ENCODE measurements at places on chromosomes 1 and 21.

DNA sequence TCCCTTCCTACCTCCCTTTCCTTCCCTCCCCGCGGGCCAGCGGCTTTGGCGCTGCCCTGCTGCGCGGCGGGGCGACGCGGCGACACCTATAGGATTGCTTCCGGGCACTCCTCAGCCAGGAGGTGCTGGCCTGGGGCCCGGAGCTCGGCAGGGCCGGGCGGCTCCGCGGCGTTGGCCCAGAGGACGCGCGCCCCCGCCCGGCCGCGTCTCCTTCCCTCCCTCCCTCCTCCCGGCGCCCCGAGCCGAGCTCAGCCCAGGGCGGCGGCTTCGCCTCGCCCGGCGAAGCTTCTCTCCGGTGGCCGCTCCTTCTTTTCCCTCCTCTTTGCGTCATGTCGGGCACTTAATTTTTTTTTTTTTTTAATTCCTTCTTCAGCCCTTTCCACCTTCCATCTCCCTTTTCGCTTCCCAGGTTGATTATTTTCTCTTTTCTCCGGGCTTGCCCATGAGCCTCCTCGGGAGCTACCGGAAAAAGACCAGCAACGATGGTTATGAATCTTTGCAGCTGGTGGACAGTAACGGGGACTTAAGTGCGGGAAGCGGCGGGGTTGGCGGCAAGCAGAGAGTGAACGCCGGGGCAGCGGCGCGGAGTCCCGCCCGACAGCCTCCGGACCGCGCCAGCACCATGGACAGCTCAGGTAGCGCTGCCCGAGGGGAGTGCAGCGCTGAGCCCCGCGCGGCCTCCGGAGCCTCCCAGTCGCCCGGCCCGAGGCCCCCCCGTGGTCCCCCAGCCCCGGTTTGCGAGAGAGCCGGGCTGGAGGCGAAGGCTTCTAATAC is at the start of gene DNAJC6:
DNAJC6 (plus strand) TSS at position 240 of the 774 bp plus-strand sequence; CDS start at position 443, 203 bp downstream.
- DNase-seq = peak; percentile 15

DNA sequence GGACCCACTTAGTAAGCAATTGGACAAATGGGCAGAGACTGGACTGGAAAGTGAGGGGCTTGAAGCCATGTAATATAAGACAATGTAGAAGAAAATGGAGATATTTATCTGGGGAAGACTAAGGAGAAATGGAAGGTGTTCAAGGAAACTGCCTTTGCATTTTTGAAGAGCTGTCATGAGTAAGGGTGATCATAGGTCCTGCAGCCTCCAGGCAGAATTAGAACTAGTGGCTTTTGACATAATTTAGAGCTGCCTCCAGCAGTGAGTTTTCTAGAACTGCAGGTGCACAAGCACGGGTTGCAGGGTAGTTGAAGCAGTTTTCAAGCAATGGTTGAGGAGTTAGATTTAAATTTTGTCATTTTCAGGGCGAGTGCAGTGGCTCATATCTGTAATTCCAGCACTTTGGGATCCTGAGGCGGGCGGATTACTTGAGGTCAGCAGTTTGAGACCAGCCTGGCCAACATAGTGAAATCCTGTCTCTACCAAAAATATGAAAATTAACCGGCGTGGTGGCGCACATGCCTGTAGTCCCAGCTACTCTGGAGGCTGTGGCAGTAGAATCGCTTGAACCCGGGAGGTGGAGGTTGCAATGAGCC is 3.7 kb upstream of the CDC14A start:
- DNase-seq = no peak

DNA sequence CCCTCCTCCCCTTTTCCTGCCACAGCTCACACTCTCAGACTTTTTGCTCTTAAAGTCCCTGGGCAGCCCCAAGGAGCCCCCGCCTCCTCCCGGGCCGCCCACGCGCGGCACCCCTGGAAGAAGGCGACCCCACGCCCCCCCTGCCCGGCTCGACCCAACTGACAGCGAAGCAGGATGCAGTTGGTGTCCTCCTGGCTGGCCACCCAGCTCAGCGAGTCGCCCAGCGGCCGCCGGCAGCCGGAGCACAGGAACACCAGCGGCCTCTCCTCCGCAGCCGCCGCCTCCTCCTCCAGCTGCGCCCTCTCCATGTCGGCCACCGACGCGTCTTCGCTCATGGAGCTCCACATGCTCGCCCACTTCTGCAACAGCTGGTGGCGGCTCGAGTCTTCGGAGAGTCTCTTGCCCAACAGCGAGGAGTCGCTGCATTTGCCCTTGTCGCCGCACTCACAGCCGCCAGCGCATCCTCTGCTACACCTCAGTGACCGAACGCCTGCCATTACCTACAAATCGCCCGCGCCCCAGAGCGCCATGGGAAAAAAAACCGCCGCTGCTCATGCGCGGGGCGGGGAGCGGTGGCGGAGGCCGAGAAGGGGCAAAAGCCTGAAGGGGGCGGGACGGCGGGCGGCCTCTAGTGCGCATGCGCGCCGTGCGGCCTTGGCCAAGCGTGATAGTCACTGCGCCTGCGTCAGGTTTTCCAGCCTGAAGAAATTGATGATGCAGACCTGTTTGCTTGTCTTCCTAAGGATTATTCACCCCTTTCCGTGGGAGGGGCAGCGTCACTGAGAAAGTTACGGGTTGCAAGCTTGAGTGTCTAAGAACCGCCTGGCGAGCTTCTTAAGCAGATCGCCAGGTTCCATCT is at the start of gene MIS18A:
MIS18A (minus strand) TSS at position 532 of the 859 bp plus-strand sequence; CDS start at position 497, 35 bp downstream.
- DNase-seq = peak; percentile 95

DNA sequence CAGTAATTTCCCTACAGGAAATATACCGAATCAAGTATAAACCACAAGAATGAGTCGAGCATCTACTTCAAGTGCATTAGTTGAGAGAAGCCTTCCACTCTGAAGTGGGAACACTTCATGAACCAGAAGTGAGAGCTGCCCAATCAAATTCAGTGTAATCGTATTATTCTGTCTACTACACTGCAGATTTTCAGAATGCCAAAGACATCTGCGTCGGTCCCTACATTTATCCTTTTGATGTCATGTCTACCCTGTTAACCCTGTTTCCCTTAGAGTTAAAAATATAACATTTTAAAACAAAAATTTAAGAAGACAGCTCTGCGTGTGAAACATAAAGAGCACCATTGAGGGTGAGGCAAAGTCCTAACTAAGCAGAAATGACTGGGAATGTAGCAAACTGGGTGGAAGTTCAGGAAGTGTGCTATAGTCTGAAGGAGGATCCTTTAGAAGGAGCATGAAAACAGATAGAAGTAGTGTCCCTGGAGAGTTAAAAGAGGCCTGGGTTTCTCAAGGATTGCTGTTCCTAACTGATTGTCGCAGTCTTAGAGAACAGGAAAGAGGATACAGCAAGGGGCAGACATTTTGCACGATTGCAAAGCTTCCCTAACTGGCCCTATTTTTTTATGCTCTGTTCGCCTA is 291.2 kb downstream of the PTPRC start:
- peak; percentile 23 for DNase-seq

DNA sequence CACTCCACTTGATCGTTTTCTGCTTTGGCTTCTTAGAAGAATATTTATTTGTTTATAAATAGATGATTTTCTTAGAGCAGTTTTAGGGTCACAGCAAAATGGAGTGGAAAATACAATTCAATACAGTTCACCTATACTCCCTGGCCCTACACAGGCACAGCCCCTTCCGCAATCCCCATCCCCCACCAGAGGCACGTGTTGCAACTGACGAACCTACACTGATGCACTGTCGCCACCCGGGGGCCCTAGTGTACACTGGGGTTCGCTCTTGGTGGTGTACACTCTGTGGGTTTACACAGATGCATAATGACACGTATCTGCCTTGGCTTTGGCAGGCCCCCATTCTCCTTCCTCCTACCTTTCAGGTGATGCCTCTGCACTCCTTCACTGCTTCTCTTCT is 8.0 kb downstream of the ECHDC2 start:
- no peak for DNase-seq

GRCh38 chr1:240658312-240658960 is 46.5 kb upstream of the GREM2 start:
- DNase-seq = no peak

GRCh38 chr1:25687221-25688017 is 70.8 kb downstream of the MAN1C1 start:
- no peak for DNase-seq

GRCh38 chr1:31795801-31796621 is 19.8 kb downstream of the SPOCD1 start:
- DNase-seq = no peak

- no peak for DNase-seq
Measured at GRCh38 chr1:48761986-48762385, 14.7 kb downstream of the BEND5 start.

GRCh38 chr1:44696789-44697345 is 22.4 kb downstream of the ARMH1 start:
- DNase-seq = peak; percentile 41

DNA sequence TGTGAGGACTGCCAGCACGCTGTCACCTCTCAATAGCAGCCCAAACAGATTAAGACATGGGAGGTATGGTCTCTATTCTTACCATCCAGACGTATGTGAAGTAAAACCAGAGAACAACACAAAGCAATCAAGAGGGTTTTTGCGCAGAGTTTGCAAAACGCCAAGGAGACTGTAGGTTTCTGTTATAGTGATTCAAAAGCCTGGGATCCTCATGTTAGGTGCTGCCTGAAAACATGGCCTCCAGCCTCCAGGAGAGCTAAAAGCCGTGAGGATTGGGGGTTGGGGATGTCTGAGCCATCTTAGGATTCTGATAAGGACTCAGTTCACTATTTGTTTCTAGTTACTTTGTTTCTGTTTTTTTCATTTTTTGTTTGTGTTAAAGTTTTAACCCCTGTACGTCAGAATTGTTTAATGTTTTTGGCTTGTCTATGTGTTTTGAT is 4.2 kb upstream of the CCT8 start:
- peak; percentile 10 for DNase-seq

DNA sequence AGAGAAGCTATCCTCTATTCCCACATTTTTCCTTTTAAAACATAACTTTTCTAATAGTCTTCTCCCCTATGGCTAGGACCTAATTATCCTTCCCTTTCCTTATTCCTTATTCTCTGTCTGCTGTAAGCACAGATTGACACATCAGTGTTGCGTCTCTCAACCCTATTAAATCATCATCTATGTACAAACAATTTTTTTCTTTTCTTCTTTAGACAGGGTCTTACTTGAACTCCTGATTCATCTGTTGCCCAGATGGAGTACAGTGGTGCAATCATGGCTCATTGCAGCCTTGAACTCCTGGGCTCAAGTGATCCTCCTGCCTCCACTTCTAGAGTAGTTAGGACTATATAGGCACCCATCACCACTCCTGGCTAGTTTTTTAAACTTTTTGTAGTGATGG is 8.3 kb downstream of the KLHDC9 start:
- no peak for DNase-seq

DNA sequence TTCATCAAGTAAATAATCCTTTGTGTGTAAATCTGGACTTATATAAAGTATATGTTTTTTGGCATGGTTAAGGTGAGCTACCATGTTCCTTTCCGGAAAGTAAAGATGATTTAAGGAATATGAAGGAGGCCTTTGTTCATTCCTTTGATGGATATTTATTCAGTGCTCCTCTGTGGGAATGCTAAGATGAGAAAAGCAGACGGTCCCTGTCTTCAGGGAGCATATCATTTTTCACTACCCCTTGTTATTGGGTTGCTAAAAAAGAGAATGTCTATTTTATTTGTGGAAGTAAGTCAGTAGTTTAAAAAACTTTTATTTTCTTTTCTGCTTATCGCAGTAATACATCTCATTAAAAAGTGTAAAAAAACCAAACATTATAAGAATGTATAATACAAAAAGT is 35.1 kb upstream of the CNN3 start:
- DNase-seq = no peak

DNA sequence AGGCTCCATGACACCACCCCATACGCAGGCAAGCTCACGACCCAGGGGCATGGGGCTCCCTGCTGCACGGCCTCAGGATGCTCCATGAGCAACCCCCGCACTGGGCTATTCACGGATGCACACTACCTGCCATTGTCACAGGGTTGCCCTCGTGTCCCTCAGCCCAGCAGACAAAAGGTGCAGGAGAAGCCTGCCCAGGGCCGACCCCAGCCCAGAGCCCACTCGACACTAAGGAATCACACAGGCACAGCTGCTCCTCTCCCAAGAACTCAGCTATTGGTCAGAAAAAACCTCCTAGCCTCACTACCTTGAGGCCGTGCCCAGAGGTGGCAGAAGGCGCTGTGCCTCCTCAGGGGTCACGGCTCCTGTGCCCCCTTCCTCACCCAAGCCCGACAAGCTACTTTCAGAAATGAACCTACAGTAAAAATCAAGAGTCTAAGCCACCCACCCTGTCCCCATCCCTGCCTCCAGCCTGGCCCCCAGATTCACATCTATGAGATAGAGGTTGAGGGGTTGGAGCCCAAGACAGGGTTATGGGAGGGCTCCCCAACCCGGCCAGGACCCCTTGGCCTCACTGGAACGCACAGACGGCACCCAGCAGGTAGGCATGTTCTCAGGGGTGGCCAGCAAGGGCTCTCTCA is 6.4 kb upstream of the SPATC1L start:
- no peak for DNase-seq

GRCh38 chr1:110056285-110056683 is 14.2 kb downstream of the ALX3 start:
- no peak for DNase-seq

DNA sequence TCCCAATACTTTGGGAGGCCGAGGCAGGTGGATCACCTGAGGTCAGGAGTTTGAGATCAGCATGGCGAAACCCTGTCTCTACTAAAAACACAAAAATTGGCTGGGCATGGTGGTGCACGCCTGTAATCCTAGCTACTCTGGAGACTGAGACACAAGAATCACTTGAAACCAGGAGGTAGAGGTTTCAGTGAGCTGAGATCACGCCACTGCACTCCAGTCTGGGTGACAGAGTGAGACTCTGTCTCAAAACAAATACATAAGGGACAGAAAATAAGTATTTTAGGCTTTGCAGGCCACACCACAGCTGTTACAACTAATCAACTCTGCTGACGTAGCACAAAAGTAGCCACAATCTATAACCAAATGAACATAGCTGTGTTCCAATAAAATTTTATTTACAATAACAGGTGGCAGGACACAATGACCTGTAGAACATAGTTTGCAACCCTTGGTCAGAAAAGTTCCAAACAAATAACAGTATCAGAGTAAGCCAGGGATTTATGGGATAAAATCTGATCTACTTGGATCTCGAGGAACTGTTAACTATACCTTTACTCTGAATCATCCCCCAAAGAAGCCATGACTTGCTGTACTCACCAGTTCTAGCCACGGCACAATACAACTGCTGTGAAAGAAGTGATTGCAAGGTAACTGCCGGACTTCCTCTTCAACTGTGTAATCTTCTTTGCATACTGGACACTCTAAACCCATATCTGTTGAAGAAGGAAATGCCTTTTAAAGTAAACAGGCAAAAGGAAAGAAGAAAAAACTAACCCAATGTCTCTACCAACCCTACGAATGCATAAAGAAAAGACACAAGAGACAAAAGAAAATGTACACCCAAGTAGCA is 28.3 kb downstream of the CD160 start:
- no peak for DNase-seq

DNA sequence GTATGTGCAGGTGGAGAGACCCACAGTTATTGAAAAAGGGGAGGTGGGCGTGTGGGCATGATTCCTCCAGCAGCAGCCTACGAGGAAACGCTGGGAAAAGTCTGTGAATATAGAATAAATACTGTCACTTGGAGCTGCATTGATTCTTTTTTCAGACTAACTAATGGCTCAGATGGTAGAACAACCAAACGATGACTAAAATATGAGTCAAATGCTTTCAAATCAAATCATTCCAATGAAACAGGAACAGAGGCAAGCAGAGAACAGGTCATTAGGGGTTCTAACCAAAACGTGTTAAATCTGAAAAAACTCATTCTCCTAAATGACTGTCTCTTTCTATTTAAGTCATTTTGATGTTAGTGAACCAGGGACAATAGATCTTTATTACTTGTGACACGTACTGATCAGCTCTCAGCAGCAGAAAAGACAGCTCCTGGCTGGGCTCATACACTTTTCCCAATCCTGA is 35.1 kb upstream of the SEC16B start:
- no peak for DNase-seq
